Left lung (tissue), 14 donors: ENCODE measurements at places on chromosomes 5 and 9.

- DNase-seq: no peak
Measured at GRCh38 chr5:141483902-141484301, 928 bp upstream of the PCDHGC4 start.

DNA sequence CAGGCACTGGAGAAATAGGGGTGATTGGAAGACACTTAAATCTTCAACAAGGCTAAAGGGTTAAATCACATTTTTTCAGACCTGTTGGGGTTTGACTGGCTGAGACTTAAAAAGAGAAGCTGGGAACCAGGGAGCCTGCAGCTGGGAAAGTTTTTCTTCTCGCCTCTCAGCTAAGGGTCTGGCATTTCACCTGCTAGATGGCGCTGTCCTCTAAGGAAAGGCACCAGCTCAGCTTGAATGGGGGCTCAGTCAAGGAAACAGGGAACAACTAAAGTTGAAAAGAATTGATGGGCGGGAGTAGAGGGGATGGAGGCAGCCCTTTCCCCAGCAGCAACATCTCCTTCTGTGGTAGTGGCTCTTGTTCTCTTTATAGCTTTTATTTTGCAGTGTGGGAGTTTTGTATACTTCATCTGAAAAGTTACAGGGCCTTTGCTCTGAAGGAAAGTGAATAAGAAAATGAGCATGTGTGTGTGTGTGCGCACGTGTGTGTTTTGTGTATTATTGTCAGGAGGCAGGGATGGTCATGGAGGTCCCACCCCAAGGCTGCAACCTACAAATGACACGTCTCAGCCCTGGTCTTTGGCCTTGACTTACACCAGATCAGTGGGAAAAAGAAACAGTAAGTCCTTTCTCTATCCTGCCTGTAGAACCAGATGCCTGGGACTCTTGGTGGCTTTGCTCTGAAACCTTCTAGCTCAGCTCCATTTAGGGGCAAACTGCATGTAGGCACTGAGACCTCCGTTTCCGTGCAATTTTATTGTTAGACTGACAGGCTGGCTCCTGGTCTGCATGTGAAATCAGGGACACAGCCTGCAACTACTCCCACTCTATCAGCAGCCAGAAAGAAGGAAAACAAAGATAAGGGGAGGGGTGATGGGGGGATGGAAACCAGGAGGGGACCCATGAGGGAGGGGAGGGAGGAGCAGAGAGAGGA is 316.2 kb upstream of the CLINT1 start:
- peak; percentile 62 for DNase-seq

DNA sequence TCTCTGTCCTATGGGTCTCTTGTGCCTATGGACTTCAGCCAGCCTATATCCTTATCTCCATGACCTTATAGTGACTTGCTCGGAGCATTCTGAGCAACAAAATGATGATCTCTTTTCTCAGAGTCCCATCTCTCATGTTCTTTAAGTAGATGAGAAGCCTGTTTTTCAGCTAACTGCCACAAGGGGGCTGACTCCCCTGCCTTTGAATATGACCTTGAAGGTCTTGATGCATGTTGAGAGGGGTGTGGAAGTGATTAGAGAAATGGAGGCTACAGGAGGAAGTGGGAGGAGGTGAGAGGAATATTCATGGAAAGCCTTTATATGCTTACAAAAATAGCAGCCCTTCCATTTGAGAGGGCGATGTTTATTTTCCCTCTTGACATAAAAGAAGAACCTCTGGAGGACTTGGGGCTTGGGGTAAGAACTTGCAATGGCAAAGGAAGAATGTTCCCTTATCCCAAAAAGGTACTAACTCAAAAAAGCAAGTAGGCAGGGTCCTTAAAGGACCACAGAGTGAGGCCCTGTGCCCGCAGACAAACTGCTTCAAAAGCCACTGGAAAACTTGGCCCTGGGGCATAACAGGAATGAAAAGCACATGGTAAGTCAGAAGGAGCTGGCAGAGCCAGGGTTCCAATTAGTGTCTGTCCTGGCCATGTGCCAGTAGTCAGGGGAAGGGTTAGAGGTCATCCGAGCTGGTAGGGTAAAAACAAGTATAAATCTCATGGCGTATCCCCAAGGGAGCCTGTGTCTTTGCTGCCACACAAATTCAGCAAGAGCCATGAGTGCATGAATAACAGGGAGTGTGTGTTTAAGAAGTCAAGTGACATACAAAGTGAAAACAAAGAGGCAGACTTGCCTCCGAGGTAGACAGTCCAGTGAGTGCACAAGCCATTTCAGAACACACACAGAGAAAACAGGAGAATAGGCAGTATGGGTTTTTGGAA is 39.1 kb downstream of the FGD3 start:
- no peak for DNase-seq

GRCh38 chr9:101543098-101543735 is 9.6 kb downstream of the RNF20 start:
- no peak for DNase-seq

DNA sequence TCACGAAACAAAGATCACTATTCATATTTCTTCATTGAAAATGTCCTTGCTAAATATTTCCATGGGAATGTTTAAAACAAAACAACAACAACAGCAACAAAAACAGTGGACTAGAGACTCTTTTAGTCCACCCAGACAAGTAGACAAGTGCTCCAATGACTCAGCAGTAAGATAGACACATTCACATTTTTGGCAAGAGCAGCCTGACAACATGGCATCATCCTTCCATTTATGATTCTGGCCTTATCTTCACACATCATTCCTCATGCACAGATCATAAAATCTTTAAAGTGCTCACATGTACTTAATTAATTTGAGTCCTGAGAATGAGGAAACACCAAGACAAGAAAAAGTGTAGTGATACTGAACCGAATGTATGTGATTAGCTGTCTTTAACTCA is 132.6 kb upstream of the PDE4D start:
- no peak for DNase-seq
